ENCODE measurements at places on chromosomes 3 and 15.
A peak's percentile ranks its signal among the peaks of the same experiment; 100 is the strongest.

GRCh38 chr15:78065284-78065872 is 12.1 kb downstream of the TBC1D2B start:
- no peak for DNase-seq

- DNase-seq, result no peak
Observed at GRCh38 chr15:53563627-53564026, 195.8 kb downstream of the WDR72 start.

DNA sequence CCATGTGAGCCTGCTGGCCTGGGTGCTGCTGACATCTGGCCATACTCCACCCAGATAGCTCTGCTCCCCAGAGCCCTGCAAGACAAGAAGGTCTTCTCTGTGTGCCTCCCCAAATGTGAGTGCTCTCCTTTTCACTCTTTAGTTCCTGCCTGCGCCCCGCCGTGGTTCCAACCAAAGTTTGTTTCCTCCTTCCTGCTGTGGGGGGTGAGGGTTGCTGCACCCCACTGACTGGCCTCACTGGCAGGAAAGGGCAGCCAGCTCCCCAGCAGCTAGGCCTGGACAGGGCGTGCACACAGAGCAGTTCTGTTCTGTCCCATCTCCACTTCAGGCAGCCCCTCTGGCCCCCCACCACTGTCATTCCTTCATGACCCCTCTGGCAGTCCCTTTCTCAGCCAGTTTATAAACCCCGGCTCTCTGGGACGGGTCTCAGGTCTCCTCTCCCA is 5.4 kb upstream of the CCDC174 start:
- DNase-seq, result no peak

DNA sequence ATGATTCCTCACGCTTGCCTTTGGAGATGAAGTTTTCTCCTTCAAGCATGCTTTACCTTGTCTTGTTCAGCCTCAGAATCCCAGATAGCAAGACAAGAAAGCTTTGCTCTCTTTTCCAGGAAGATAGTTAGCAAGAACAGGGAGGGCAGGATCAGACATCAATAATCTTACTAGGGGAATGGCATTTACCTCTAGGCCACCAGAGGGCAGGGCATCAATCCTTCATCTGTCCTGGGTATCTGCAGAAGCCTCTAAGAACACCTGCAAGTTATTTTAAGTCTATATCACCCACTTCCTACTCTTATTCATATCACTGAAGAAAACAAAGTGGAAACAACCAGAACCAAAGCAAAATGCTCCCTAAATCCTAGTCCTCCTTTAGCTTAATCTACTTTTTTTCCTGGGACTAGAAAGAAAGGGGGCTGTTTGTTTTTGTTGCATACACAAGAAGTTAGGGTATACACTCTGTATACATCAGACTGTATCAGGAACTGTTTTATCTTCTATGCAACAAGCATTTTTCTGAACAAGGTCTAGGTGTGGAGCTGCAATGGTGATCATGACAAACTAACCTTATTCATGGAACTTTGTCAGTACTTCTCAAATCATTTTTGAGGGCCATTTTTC is 862.5 kb downstream of the CADM2 start:
- DNase-seq, result peak; percentile 6

DNA sequence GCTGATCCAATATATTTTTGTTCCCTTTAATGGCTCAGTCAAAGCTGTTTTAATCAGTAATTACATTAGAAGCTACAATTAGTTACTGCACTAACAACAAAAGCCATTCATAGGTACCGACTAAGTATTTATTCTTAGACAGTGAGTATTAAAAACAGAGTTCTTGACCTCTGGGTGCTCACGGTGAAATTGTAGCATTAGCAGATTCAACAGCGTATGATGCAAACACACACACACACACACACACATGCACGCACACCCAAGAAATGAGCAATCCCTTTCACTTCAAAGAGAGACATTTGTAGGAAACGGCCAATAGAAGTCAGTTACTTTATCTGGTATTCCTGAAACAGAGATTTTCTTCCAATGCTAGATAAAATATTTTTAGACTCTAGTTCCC is 27.0 kb upstream of the MITF start:
- no peak for DNase-seq

- DNase-seq, result no peak
Observed at GRCh38 chr3:151330899-151331298, 1.6 kb upstream of the P2RY13 start.

- no peak for DNase-seq
Observed at GRCh38 chr3:171776839-171777583, 33.3 kb downstream of the PLD1 start.

DNA sequence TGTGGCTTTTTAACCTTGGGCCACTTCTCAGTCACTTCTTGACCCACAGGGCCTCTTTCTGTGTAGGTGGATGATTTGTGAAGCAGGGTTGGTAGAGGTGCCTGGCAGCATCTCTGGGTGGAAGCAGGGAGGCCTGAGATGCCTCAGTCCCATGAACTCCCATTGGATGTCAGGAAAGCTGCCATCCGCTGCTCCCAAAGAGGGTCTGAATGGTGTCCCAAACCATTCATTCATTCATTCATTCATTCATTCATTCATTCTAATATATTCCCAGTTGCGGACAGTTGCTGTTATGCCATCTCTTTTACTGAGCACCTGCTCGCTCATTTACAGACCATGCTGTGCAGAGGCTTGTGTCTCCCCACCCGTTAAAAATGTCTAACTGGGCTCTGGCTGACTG is 98.7 kb downstream of the CHDH start:
- no peak for DNase-seq

DNA sequence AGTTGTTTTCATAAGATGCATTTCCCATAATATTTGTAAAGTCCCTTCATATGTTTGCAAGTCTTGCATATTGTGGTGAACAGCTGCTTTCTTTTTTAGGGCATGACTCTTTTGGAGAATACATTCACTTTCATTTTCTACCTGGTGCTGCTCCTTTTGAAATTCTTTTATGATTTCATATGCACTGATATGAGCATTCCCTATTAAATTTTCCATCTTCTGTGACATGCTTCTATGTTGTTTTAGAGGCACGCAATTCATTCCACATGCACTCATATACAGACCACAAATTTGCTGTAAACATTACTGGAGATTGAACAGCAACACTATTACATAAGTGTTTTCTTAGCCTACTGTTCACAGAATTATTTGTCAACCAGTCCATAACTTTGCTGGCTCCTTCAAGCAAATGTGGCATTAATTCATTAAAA is 92.8 kb upstream of the TNFSF10 start:
- DNase-seq, result peak; percentile 26

- peak; percentile 77 for DNase-seq
Observed at GRCh38 chr15:66390678-66391077, 4.0 kb downstream of the MAP2K1 start.

- no peak for DNase-seq
Observed at GRCh38 chr15:45581919-45582318, 5.3 kb upstream of the BLOC1S6 start.

DNA sequence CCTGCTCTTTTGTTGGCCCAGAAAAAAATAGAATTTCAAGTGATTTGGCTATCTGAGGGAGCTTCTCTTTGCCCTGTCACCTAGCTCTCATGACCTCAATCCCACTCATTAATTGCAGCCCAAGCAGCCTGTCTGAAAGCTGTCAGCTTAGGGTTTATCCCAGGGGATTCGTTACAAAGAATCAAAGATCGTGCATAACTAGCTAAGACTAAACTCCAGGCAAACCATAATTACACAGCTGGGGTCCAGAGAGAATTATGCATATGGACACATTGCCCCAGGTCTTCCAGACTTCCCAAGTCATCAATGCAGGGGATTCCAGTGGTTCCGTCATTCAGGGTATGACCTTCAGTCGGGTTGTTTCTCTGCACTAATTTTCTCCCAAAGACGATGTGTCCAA is 91.6 kb upstream of the CBLB start:
- no peak for DNase-seq
